ENCODE measurements at places on chromosomes 5 and 9.

GRCh38 chr5:1865948-1866347 is 16.8 kb downstream of the IRX4 start:
- DNase-seq, result no peak

GRCh38 chr5:78765756-78766411 is 117.3 kb upstream of the LHFPL2 start:
- no peak for DNase-seq

GRCh38 chr5:161387121-161387520 is 159.4 kb downstream of the GABRB2 start:
- DNase-seq, result no peak

- no peak for DNase-seq
Observed at GRCh38 chr9:76591256-76591950, 132.4 kb downstream of the GCNT1 start.

DNA sequence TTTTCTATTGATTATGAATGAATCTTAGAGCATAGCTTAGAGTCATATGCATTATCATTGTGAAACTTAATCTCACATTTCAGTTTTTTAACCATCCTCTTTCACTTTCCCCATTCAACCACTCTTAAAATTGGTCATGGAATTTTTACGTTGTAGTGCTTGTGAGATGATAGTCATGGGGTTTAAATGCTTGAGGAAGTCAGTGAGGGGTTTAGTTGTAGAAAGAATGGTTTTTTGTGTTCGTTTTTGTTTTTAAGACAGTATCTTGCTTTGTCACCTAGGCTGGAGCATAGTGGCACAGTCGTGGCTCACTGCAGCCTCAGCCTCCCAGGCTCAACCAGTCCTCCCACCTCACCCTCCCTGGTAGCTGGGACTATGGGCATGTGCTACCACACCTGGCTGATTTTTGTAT is 19.6 kb downstream of the UGCG start:
- no peak for DNase-seq

GRCh38 chr9:5633243-5633642 is 4.3 kb downstream of the RIC1 start:
- DNase-seq, result no peak

- no peak for DNase-seq
Observed at GRCh38 chr9:129010267-129010975, 17.7 kb downstream of the SH3GLB2 start.

DNA sequence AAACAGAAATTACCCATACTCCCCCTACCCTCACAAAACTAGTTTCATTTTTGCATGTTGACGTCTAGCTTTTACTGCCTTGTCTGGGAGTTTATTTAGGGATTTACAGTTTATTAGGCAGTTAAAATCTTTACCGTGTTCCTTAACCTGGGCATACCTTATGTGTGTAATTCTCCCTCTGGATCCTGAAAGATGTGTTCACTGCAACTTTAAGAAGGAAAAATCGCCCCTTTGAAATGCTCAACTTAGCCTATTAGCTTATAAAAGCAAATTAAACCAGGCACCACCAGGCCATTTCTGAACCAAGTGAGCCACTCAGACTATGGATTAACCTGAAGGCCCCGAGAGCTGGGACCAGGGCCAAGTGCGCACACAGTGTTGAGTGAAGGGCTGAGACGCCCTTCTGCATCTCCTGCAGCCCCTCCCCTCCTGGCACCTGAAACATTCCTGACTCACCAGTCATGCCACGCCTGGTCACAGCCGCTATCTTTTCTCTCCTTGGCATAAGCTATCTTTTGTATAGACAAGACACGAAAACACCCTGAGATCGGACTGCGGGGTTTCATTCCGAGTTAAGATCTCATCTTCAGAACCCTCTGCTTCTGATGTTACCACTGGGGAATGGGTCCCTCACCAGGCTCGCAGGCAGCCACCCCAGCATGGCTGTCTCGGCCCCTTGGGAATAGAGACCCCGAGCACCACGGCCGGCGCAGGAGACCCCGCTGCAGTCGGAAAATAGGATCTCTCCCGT is 111.9 kb downstream of the ROR2 start:
- DNase-seq, result no peak

GRCh38 chr5:55577353-55578060 is 42.7 kb upstream of the PLPP1 start:
- no peak for DNase-seq

DNA sequence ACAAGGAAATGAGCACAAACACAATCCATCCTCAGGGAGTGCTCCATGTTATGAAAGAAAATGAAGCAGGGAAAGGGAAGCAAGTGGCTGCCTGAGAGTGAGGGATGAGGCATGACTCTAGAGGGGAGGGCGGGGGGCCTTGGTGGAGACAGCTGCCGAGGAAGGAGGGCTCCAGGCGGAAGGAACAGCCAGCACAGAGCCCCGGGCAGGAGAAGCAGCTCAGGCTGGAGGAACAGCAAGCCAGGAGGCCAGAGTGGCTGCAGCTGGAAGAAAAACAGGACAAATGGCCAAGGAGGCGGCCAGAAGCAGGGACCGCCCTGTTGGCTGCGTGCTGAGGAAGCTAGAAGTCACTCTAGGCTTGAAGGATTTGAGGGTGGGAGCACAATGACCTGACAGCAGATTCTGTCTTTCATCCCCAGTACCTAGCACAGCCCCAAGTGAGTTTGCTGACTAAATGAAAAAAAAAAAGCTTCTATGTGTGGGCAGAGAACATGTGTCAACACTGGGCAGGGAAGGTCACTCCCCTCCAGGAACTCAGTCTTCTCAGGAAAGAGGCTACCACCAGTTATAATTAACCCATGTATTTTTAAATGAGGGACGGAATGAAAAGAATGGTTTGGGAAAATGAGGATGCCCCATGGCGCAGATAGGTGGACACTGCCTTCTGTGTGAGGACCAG is 142.8 kb downstream of the DCP2 start:
- DNase-seq, result no peak

GRCh38 chr9:87513161-87513560 is 15.5 kb downstream of the DAPK1 start:
- DNase-seq, result no peak

- no peak for DNase-seq
Observed at GRCh38 chr5:108415726-108416125, 33.8 kb upstream of the FBXL17 start.

DNA sequence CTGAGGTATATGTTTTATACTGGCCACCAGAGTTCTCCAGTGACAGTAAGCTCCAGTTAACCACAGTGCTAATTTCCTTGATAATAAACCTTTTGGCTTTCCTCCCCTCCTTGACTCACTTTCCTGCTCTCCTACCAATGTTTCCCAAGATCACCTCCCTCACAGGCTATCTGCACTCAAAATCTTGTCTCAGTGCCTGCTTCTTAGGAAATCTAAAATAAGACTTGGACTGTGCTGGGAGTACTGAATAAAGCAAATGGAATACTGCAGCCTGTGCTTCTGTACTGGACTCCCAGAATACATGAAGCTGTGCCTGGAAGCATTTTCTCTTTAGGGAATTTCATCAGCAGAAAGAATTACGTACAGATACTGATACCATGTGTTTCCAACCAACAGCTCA is 1.7 kb upstream of the DCP2 start:
- DNase-seq, result no peak

DNA sequence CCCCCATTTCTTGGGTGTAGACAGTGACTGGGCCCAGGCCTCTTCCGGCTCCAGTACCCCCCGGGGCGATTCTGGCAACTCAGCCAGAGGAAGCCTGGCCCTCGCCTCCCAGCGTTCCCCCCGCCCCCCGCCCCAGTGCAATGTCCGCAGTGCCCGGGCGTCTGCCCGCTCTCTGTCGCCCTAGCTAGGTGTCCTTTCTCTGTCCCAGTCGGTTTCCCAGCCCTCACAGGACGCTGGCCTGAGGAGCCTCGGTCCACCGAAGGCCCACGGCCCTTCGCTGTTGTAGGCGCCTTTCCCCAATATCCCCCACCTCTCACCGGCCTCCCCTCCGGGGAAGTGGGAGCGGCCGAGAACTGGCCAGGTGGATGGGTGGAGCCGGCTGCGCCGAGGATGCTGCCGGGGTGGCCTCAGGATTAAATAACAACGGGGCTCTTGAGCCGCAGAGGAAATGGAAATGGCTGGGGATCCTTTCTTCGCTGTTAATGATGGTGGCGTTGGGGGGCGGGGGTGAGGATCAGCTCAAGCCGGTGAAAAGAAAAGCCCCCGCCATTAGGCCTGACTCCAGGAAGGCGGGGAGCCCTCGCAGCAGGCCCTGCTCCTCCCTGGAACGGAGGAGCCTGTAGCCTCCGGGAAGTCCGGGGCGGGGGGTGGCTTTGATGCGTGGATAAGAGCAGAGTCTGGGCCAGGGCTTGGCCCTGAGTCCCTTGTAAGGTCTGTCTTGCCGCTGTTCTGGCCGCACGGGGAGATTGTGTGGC is 1.1 kb upstream of the SPRY4 start:
- DNase-seq, result no peak

DNA sequence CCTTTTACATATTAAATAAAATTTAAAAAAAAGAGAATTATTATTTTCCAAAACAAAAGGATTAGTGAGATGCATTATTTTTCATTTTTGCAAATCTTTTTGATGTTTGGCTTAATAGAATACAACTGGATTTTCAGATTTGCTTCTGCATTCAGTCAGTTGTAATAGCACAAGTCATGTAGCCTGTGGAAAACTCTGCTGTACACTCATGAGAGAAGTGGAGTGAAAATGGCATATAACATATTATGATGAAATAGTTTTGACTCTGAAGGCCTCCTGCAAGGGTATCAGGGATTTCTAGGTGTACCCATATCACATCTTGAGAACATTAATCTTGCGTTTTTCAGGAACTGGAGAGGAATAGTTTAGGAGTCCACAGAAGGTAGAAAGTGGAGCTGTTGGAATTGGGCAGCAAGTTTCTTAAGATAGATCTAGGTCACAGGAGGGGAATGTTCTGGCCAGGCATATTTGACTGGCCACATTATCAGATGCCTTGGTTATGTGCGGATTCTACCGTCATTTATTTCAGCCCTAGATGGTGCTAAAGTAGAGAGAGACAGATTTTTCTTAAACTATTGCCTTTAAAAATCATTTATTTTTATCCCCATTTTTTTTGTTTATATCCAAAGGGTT is 16.4 kb downstream of the LNPEP start:
- DNase-seq, result no peak

DNA sequence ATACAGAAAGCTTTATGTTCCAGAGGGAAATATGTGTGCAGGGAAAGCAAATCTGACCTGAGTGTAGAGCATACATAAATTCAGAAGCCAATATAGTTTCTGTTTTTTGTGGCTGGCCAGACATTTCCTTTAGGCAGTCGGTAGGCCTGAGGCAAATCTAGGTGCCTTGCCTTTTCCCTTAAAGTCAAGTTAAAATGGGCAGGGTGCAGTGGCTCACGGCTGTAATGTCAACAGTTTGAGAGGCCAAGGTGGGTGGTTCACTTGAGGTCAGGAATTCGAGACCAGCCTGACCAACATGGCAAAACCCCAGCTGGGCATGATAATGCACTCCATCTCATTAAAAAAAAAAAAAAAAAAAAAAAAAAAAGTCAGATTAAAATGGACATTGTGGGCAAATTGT is 31.2 kb downstream of the PHAX start:
- DNase-seq, result no peak

GRCh38 chr5:131381021-131381420 is 117.2 kb downstream of the CDC42SE2 start:
- DNase-seq, result no peak

DNA sequence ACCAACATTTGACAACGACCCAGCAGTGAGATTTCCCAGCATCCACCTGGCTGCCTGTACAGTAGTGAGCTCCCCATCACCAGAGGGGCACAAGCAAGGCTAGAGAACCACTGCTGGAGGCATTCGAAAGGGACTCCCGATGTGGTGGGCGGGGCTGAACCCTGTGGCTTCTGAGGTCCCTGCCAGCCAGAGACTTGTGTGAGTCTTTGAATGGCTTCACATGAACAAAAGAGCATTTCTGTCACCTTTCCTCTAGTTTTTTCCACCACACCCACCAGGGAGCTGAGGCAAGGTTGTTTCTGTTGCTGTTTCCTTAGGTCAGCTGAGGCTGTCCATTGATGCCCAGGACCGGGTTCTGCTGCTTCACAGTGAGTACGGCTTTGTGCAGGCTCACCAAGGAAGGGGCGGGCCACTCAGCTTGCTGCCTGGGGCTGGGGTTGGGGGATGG is 15.7 kb downstream of the RGS3 start:
- no peak for DNase-seq

DNA sequence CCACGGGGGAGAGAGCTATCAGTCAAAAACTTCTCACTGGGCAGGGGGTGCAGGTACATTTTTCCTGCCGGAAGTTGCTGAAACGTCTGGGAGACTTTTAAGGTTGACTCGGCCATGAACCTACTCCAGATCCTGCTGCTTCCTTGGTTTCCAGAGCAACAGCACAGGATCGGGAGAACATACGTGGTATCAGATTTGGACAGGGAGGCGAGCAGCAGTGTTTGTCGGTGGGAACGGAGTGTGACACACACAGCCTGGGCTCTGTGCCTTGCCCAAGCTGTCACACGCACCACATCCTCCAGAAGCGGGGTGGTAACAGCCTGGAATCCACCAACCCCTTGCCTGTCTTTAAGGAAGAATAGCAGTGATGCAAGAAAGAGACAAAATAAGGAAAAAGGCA is 276.5 kb downstream of the SLIT3 start:
- DNase-seq, result no peak

- no peak for DNase-seq
Observed at GRCh38 chr9:133740911-133741310, 2.8 kb upstream of the SARDH start.

- DNase-seq, result no peak
Observed at GRCh38 chr5:93299681-93300308, 281.2 kb downstream of the NR2F1-AS1 start.

DNA sequence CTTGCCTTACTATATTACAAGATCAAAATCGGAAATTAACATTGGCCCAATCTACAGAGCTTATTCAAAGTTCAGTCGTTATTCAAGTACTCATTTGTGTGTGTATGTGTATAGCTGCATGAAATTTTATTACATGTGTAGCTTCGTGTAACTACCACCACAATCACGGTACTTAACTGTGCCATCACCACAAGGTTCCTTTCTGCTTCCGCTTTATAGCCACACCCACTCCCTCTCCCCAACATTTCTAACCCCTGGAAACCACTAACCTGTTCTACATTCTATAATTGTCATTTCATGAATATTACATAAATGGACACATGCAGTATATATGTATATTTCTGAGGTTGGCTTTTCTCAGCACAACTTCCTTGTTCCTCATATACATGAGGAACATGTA is 4.0 kb upstream of the TEX48 start:
- no peak for DNase-seq

DNA sequence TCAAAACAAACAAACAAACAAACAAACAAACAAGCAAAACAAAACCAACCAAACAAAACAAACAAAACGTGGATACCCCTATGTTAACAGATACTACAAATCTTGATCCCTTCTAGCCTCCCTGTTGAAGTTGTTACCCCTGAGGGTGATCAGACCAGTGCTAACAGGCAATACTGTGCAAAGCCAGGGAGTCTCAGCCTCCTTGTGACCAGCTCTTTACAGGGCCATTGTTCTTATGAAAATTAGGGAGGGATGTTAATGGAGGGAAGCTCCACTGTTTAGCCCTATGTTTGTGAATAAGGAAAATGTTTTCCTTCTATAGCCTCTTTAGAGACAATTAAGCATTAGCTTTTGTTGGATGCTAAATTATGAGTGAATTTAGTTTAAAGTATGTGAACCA is 1072.1 kb upstream of the WWC1 start:
- DNase-seq, result no peak
